ENCODE measurements at places on chromosomes 6 and 20.

- DNase-seq, result no peak
Measured at GRCh38 chr20:19317237-19318069, 105.0 kb downstream of the SLC24A3 start.

DNA sequence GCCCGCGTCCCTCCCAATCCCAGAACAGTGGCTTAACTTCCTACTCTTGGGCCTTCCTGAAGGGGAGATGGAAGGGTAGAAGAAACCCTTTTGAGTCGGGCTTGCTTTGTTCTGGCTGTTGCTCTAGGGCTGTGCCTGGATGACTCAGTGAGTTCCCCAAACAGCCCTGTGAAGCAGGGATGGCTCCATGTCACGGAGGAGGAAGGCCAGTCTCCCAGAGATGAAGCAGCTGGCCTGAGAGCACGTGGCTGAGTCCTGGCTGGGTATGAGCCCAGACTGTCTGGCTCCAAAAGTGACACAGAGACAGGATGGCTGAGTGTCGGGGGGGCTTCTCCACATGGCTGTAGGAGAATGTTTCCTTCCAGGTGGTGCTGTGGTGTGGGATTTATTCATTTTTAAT lies 4.6 kb downstream of the SYTL3 start:
- no peak for DNase-seq

DNA sequence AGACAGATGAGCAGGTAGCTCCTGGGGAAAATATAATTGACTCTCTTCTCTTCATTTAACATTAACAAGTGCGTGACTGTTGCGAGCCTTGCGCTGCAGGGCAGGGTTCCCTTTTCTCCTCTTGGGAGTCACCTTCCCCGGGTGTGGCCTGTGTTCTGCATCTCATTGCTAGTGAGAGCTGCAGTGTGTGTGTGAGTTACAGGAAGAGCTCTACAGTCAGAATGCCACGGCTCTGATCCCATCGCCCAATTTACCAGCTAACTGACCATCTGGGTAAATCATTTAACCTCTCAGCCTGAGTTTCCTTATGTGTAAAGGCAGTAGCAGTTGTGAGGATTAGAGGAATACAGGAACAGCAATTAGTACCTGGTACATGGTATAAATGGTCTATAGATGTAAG lies 106.8 kb upstream of the NUP153 start:
- no peak for DNase-seq

- DNase-seq, result no peak
Measured at GRCh38 chr6:95780037-95780436, 202.7 kb downstream of the MANEA start.
